ENCODE measurements at places on chromosomes 16 and 17.

- DNase-seq: no peak
Observed at GRCh38 chr17:67244431-67245072, 444 bp downstream of the HELZ start.

GRCh38 chr17:80307994-80308691, 47.5 kb downstream of the RNF213 start:
- no peak for DNase-seq

- DNase-seq: peak; percentile 67
Observed at GRCh38 chr16:85199069-85199725, 86.9 kb upstream of the CIBAR2 start.

DNA sequence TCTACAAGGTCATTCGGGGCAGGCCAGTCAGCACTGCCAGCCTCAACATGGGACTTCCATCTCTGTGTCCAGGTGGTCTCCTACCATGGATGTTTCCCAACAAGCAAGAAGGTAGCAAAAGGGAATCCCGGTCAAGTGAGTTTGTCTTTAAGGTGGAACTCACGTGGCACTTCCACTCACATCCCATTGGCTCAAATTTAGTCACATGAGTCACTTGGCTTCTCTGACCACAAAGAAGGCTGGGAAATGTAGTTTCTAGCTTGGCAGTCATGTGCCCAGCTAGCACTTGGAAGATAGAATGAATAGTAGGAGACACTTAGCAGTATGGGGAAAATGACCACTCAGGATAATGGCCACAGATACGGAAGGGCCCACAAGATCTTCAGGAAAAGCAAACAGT, 106.6 kb downstream of the AIPL1 start:
- DNase-seq: no peak

DNA sequence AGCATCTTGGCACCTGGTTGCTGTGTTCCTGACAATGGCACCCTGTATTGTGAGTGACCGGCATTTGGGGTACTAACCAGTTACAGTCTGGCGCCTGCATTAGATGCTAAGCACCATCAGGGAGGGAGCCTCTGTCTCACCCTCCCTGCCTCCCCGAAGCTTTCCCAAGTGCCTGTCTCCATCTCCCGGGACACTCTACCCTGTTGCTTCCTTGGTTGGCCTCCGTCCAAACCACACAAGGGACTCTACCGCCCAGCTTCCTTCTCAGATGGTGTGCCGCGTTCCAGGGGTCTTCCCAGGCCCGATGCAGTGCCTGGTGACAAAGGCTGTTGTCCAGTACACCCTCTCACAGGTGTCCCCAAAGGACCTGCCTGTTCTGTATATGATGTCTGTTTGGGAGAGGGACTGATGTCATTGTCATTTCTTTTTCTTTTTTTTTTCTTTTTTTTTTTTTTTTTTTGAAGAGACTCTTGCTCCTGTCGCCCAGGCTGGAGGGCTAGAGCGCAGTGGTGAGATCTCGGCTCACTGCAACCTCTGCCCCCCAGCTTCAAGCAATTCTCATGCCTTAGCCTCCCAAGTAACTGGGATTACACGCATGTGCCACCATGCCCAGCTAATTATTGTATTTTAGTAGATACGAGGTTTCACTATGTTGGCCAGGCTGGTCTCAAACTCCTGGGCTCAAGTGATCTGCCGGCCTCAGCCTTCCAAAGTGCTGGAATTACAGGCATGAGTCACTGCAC, 6.7 kb downstream of the SNN start:
- DNase-seq: no peak

- DNase-seq: peak; percentile 70
Observed at GRCh38 chr16:2008631-2009163, 924 bp downstream of the ZNF598 start.

DNA sequence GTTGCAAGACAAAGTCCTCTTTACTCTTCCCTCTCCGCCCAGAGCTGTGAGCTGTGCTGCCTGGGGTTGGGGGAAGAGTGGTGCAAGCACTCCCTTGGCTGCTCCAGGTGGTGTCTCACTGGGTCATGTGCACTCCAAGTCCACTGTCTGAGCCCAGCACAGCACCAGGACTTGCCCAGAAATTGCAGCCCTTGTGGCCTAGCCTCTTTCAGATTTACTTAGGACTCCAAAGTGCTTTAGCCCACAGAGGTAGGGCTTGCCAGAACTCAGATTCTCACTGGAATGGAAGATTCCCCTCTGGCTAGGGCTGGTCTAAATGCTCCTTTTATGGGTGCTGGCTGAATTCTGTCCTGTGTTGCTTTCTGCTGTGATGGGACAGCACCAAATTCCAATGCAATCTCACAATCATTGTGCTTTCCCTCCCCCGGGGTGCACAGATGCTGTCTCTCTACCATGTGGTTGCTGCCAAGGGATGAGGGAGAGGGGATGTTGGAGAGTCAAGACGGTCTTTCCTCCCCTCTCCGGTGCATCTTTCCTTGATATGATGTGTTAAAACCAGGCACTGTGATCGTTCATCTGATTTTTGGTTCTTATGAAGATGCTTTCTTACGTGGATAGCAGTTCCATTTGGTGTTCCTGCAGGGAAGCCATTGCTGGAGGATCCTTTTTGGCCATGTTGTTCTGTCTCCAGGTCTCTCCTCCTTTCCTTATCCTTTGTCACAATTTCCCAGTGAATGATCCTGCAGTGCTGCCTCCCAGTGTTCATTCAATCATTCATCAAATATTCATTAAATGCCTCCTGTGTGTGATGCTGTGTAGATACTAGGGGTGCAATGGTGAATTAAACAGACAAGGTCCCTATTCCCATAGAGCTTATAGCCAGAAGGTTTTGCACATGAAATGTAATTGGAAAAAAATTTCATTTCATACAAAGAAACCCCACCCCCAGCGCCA, 216.3 kb downstream of the SPECC1 start:
- no peak for DNase-seq

DNA sequence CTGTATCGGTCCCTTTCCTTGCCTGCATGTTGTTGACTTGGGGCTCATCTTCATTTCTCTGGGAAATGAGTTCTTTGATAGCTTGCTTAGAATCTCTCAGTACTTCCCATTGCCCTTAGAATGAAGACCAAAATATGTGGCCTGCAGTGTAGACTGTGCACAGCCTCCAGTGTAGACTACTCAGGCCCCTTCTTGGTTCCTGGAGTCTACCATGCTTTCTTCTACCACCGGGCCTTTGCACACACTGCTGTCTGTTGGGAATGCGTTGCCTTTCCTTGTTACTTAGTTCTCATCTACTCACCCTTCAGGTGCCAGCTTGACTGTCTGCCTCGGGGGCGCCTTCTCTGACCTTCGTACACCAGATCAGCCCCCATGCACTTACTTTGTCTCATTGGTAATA, 82.0 kb downstream of the ABCC1 start:
- no peak for DNase-seq

DNA sequence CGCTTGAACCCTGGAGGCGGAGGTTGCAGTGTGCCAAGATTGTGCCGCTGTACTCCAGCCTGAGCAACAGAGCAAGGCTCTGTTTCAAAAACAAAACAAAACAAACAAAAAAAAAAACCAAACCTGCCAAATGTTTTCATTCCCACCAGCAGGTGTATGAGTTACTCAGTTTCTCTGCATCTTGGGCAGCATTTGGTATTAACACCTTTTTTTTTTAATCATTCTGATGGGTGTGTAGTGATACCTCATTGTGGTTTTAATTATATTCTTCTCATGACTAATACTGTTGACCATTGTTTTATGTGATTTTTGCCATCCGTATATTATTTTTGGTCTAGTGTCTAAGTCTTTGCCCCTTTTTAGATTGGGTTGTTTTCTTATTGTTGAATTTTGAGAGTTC, 15.3 kb downstream of the NFATC3 start:
- DNase-seq: no peak

DNA sequence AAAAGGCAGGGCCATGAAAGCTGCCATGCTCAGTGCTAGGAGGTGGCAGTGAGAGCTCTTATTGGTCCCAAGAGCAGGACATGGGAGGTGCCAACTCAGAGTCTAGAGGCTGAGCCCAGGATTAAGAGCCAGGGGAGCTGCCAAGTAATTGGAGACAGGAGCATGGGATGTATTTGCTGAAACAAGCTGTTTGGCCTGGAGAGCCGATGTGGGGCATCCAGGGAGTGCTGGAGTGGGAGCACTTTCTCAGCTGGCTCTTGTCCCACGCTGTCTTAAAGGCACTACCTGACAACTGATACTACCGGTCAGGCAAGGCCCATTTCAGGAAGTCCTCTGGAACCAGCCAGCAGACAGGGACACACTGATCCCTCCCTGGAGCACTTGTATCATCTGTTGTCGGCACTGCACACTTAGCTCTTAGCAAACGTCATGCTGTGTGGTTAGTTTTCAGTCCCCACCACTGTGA, 19.3 kb downstream of the ANKFN1 start:
- DNase-seq: no peak

GRCh38 chr17:1153795-1154546, 25.8 kb downstream of the ABR start:
- DNase-seq: peak; percentile 75

DNA sequence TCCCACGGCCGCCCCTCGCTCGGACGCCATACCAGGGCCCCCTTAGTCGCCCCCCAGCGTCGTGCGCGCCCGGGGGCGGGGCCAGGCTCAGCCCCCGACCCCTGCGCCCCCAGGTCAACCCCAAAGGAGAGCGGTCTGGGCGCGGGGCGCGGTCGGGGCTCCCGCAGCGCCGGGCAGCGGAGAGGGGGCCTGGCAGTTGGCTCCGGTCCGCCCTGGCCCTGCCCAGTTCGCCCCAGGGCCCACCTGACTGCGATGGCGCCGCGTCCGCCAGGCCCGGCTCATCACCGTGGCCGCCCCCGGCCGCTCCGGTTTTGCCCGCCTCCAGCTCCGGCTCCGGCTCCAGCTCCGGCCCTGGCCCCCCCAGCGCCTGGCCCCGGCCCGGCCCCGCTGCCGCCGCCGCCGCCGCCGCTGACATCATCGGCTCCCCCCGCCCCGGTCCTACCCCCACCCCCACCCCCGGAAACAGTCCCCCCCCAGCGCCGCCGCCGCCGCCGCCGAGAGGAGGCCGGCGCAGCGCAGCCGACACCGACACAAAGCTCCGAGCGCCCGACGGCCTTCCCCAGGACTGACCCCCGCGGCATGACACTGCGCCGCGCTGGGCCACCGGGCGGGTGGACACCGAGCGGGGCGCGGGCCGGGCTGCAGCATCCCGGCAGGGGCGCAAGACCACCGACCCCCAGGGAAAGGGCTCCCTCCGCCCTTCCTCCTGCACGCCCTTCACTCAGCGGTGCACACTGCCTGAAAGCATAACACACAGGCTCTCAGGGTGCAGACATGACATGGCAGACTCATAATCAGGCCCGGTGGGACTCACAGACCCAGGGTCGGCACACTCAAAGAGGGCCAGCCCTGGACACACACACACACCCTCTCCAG, at the start of gene ZBTB4:
Gene ZBTB4, minus strand, starts transcription at position 419 of the 876 bp plus-strand sequence. CDS start 12,830 bp downstream, outside the sequence.
- DNase-seq: peak; percentile 44

DNA sequence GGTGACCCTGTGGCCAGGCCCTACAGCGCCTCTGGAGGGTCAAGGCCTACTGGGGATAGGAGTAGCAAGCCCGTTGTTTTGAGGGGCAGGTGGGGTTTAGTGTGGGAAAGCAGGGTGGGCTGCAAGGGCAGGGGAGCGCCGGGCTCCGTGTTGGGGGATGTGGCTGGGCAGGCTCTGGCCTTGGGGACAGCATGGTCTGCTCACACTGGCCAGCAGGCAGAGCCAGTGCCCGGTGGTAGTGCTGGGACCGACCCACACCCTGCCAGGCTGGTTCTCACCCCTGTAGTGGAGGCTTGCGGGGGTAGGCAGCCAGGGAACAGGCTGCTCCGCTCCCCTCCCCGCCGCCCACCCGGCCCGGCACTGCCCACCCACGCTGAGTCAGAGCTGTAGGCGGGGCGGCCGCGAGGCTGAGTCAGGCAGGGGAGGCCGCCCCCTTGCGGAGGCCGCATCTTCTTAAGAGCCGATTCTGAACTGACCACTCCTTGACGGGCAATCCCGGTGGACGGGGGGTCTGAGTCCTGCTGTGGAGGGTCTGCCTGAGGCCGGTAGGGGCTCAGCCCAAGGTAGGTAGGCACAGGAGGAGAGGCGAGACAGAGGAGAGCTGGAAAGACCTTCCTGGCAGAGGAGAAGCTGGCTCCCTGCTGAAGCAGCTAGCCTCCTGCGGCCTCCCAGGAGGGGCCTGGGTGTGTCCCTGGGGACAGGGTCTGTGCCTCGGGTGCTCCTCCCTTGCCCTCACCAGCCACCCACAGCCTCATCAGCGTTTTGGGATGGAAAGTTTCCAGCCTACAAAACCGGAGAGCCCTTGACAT, 62.4 kb downstream of the BAIAP2 start:
- peak; percentile 82 for DNase-seq

GRCh38 chr17:20200016-20200795, 191.0 kb downstream of the SPECC1 start:
- no peak for DNase-seq

GRCh38 chr16:15037745-15038144, 18.1 kb downstream of the NTAN1 start:
- DNase-seq: no peak

DNA sequence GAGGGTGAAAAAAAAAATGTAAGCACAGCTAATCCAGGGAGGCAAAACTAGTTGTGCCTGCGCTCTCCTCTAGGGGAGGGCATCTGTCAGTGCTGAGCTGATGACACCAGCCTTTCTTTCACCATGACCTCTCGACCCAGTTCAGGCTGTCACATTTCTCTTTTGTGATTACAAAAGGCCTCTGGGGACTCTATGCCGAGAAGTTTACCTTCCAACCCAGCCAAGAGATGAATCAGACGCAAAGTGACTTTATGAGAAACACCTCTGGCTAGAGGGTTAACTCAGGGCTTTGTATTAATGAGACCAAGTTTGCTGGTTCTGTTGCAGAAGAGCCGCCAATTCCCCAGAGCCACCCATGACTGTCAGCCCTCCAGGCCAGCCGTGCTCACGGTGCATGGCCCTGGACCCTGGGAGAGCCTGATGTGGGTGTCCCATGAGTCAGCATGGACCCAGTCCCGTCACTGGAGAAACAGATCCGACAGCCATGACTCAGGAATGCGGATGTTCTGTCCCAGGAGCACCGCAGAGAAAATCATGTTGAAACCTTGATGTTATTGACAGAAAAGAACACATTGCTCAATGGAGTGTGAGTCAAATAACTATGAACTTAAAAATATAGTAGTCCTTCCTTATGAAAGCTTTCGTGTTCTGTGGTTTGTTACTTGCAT, 437.2 kb downstream of the HS3ST3B1 start:
- peak; percentile 100 for DNase-seq

DNA sequence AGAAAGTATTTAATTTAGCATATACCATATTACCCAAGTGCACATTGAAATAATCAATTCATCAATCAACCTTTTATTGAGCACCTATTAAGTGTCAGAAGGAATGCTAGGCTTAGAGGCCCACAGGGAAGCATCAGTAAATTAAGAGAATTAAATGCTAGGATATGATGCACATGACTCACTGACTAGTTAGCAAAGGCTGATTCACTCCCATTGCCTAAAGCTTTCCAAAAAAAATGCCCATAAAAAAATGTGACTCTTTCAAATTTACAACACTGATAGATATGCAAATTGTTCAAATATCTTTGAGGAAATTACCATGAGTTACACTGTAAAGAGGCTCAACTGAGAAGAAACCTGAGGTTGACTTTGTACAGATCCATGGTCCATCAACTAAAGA, 883.3 kb downstream of the CDH11 start:
- DNase-seq: no peak
